ENCODE measurements at places on chromosomes 2 and 18. TPM values are rescaled to one million over a fixed set of nuclear protein-coding genes. Genes with fewer than 3 reads are reported as not detected.

CLEC4F gene
- polyA plus RNA-seq, result 0.21 TPM

KANSL3 gene
- polyA plus RNA-seq, result 101 TPM

UGT1A3 gene
- not detected for polyA plus RNA-seq

ONECUT2 gene
- polyA plus RNA-seq, result not detected

REG1B gene
- polyA plus RNA-seq, result 2.2 TPM

MGAT4A gene
- polyA plus RNA-seq, result 6.7 TPM

RGPD4 gene
- not detected for polyA plus RNA-seq

THSD7B gene
- not detected for polyA plus RNA-seq

DNA sequence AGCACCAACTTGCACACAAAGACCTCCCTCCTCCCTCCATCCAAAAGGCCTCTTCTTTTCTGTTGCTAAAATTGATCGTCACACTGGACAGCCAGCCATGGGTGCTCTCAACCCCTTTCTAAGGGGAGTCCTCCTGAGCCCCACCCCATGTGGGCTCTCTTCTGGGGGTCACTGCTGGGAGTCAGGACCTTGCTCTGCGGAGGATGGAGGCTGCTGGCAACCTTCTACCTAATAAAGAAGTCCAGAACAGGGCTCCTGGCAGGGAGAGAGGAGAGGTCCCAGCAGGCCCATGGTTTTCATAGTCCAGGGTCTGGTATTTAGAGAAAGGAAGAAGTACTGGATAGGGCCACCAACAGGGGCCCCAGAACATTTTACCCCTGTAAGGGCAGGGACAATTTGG, 67.6 kb upstream of the OTOS start:
- no peak for DNase-seq

- DNase-seq, result no peak
Measured at GRCh38 chr2:216316743-216317142, 55.5 kb downstream of the MARCHF4 start.

DNA sequence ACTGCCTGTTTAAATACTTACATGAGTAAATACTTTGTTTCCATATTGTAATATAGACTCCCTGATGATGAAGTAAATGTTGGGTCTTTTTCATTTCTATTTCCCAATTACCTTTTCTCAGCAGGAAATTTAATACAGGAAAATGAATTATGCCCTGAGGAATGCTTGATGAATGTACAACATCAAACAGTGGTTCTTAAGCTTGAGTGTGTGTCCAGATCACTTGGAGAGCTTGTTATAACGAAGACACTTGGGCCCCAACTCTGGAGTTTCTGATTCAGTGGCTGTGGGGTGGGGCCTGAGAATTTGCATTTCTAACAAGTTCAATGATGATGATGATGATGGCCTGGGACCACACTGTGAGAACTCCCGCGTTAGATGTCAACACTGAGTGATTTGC, 7.1 kb upstream of the ME2 start:
- no peak for DNase-seq

GRCh38 chr2:219041252-219041651, at the start of gene CFAP65:
CFAP65 (minus strand) TSS chr2:219041516; CDS start chr2:219039048, 2,468 bp downstream.
- no peak for DNase-seq

DNA sequence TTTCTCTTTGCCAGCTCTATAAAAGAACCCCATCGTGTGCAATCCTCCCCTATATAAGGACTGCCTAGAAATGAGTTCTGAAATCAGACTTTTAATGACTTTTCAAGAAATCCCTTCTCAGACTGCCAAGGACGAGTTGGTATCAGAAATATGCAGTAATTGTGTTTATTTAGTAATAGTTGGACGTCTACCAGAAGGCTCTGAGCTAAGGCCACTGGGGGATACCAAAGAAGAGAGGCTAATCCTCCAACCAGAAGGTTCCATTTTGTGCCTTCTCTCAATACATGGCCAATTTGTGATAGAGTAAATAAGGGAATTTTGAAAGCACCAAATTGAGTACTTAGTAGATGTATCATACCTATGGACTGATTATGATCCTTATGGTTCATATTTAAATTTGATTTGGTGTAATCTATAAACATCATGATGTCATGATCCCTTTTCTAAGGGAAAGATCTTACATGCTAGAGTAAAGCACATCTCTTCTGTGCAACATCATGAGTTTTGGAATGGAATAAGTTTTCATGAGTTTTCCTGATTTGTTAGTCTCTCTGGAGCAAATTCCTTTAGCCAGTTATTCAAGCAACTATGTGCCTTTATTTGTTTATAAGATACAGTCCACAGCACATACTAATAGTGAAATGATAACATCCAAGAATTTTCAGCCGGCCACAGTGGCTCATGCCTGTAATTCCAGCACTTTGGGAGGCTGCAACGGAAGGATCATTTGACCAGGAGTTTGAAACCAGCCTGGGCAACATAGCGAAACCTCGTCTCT, 82.2 kb upstream of the LTBP1 start:
- no peak for DNase-seq

DNA sequence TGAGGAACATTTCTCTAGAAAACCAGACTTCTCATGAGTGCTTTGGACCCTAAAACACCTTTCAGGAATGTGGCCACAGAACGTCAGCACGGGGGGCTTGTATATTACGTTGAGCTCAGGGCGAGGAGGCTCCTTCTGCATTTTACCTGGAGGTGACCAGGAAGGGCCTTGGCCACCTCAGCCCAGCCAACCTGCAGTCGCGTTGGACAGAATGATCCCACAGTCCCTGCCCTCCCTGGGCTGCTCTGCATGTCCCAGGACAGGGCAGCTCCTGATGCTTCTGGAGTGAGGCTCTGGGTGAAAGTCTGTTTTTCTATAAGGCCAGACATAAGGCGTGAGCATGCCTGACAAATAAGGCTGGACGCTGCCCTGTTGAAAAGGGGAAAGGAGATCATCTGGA, 121.9 kb downstream of the NDUFA10 start:
- DNase-seq, result no peak

- DNase-seq, result no peak
Measured at GRCh38 chr2:189466656-189467055, 25.4 kb downstream of the WDR75 start.

GRCh38 chr2:119123389-119123788, 35.2 kb downstream of the C1QL2 start:
- no peak for DNase-seq

DNA sequence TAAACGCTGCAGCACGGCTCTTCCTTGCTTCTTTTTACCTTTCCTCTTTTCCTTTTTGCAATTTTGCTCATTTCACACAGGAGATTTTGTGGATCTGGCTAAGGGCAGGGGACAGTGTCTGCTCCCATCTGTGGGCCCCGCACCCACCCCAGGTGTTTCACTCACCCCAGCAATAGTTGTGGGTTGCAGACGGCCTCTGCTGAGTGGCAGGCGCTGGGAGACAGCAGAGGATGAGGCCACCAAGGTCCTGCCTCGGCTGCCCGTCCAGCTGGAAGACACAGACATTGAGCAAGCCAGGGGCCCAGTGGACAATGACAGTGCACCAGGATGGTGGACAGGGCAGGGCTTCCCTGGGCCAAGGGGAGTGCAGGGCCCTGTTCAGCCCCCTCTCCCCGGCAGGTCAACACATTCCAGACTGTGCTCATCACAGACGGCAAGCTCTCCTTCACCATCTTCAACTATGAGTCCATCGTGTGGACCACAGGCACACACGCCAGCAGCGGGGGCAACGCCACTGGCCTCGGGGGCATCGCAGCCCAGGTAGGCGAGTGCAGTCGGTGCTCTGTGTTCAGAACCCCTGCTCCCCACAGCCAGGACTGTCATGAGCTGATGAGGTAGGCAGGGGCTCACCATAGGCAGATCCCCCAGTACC, 35.0 kb downstream of the SNED1 start:
- DNase-seq, result no peak

GRCh38 chr2:53970724-53971602, at the start of gene PSME4:
PSME4 (minus strand) TSS chr2:53970993; CDS start chr2:53970784, 209 bp downstream.
- peak; percentile 98 for DNase-seq

DNA sequence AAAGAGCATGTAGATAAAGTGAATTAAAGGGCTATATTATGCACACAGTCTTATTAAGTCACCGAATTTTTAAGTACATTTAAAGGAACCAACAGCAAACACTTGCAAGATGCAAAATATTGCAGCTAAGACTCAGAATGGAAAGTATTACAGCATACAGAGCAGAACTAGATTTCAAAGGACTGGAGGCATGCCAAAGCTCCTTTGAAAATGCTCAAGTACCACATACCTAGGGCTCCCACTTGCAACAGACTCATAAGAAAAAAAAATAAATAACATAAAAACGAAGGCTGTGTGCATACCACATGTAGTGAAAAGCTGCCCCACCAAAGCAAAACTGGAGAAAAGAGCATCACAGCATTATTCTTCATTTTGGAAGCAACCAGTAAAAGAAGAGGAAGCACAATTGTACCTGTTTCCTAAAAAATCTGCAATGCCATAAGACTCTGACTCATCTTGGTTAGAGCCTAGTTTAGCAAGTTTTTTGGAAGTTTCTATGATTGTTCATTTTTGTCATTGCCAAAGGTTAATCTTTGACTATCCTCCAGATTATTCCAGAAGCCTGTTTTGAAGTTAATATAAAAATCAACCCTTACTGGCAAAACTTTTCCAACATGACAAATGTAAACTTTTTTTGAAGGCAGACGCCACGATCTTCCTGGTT, 306.0 kb upstream of the COL3A1 start:
- no peak for DNase-seq

GRCh38 chr2:197229509-197230443, 80.8 kb downstream of the ANKRD44 start:
- no peak for DNase-seq

DNA sequence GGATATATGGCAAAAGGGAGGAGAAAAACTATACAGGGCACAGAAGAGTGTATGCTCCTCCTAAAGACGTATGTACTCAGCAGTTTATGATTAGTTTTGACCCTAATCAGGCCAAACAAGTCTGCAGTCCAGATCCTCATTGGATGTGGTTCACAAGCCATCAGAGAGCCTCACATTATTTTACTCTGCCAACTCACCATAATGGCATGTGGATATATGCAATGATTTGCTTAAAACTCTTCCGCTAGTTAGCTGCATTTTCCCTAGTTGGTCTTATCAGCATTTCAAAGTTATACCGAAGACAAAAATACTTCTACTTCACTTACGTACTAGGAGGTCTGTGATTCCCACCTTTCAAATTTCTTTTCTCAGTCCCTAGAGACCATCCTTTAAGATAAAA, 198.4 kb downstream of the CMPK2 start:
- no peak for DNase-seq

DNA sequence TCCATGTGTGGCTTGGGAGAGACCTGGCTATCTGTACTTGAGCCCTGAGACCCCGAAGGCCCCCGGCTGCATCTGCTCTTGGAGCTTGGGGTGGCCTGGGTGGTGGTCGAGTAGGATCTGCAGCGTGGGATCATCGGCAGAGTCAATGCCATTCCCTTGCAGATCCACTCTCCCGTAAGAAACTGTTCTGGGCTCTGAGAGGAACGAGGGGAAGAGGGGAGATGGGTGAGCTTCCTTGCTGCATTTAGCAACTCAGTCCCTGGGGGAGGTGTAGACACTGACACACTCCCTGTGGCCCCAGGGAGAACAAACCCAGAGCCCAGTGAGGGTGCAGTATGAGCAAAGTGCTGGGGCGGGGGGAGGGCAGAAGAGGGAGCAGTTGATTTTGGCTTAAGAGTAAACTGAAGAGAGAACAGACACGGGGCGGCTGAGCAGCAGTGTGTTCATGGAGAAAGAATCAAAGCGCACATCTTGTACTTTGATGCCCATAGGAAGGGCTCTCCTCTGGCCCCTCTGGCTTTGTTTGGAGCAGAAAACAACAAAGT, 8.5 kb downstream of the GREB1 start:
- DNase-seq, result no peak

DNA sequence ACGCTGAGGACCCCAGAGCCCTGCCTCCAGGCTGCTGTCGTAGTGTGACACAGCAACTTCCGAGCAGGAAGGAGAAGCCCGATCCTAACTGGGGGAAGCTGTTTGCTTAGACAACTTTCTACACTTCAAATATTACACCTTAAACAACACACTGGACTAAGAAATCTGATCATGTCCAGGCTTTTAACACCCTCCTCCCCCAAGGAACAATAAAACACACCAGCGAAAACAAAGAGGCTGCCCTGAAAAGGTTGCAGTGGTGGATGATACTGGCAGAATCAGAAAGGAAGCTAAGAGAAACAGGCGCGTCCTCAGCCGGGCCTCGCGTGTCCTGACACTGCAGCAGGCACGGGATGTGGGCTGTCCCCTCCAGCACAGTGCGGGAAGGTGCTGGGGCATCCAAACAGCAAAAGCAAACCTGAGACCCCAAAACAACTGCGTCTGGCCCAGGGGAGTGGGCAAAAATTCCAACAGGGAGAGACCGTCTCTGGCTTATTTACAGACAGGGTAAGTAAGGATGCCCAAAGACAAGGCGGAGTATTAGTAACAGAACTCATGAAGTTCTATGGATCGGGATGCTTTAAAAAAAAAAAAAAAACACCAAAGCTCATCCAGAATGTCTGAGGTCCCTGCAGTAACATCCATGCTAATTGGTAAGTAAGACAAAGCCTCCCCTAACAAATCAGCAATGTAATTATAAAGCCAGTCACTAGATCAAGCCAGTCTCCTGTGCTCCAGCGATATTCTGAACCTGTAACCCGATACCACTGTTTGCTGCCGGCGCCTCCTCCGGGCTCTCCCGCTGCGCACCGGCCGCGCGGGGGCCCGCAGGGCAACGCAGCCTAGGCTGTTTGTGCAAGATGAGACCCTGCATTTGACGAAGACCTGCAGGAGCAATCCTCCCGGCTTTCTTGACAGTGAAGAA, 9.0 kb downstream of the SERTAD2 start:
- peak; percentile 87 for DNase-seq

DNA sequence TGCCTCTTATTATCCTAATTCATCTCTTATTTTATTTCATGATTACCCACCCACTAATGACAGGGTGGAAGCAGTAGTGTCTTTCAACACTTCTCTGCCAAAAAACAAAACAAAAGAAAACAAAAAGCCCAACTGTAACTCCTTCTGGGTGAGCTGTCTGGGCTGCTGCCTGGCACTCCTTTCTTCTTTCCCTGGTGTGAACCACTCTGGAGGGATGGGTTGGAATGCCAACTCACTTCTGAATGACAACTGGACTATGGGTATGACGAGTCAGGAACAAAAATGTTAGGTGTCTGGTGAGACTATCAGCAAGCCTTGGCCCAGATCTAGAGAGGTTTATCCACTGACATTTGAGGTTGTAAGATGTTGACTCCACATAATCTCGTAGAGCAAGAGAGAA, 88.3 kb upstream of the ITGB6 start:
- DNase-seq, result no peak

- DNase-seq, result no peak
Measured at GRCh38 chr2:181404472-181404871, 52.7 kb upstream of the ITGA4 start.

- no peak for DNase-seq
Measured at GRCh38 chr2:197708331-197708730, 3.2 kb downstream of the MARS2 start.

- DNase-seq, result no peak
Measured at GRCh38 chr18:24177499-24178133, 38.8 kb downstream of the CABYR start.

- DNase-seq, result no peak
Measured at GRCh38 chr2:38155-38554, 8.2 kb downstream of the FAM110C start.
